ENCODE measurements at places on chromosomes 7 and 10.

- DNase-seq, result no peak
Measured at GRCh38 chr10:32244421-32245207, 102.3 kb downstream of the EPC1 start.

- no peak for DNase-seq
Measured at GRCh38 chr7:444606-445005, 75.0 kb downstream of the PDGFA start.

GRCh38 chr7:18357691-18358090 is 137.9 kb upstream of the HDAC9 start:
- no peak for DNase-seq

DNA sequence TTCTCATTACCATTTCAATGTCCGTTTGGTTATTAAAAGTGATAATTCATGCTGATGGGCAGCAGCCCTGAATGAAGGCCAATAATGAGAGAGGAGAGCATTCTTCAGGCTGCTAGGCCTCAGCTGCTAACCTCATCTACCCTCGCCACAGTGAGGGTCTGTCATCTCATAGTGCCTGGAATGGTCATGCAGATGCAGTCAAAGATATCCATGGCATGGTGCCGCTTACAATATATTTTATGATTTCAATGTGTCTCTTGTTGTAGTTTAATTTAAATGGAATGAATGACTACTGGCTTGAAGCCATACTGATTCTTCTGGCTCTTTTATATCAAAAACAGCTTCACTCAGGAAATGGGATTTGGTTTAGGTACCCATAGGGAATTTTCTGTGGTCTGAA is 126.9 kb downstream of the SLC16A9 start:
- DNase-seq, result no peak

DNA sequence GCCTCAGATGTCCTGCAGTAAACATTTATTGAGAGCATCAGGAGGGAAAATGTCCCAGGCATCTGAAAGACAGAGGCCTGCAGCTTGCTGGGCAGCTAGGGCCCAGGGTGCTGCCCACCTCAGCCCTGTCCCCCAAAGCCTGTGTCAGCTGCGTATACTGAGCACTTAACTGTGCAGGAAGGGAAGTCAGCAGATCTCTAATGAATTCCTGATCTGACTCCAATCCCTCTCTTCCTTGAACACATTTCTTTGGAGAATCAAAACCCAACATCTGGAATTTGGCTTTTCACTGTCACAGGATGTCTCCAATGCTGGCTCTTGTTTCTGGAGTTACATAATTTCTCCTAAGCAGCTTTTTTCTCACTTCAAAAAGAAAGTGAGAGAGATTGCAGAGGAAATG is 364.7 kb upstream of the NFE2L3 start:
- no peak for DNase-seq

- no peak for DNase-seq
Measured at GRCh38 chr7:95871075-95871848, 98.9 kb downstream of the DYNC1I1 start.

- DNase-seq, result no peak
Measured at GRCh38 chr7:87317691-87318245, 27.7 kb upstream of the CROT start.

- no peak for DNase-seq
Measured at GRCh38 chr7:142645777-142646176, 103.5 kb upstream of the PRSS1 start.

DNA sequence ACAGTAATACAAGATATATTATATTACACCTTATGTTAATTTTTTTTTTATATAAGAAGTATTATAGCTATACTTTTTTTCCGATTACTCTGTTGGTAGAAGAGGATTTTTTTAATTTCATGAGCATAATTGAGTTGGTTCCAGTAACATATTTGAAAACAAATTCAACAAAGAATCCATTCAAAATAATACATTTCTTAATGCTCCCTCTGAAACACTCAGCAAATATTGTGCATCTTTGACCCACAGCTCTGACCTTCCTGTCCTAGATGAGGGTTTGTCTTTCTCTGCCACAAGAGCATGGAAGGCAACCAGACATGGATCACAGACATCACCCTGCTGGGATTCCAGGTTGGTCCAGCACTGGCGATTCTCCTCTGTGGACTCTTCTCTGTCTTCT is at the start of gene OR2A2:
Gene OR2A2 (plus strand): TSS at position 301 of the 400 bp plus-strand sequence. CDS start 0 bp downstream, at position 301.
- no peak for DNase-seq

- no peak for DNase-seq
Measured at GRCh38 chr10:124657806-124658205, 86.4 kb downstream of the FAM53B start.

- no peak for DNase-seq
Measured at GRCh38 chr7:145313551-145313950, 477.7 kb upstream of the TPK1 start.

DNA sequence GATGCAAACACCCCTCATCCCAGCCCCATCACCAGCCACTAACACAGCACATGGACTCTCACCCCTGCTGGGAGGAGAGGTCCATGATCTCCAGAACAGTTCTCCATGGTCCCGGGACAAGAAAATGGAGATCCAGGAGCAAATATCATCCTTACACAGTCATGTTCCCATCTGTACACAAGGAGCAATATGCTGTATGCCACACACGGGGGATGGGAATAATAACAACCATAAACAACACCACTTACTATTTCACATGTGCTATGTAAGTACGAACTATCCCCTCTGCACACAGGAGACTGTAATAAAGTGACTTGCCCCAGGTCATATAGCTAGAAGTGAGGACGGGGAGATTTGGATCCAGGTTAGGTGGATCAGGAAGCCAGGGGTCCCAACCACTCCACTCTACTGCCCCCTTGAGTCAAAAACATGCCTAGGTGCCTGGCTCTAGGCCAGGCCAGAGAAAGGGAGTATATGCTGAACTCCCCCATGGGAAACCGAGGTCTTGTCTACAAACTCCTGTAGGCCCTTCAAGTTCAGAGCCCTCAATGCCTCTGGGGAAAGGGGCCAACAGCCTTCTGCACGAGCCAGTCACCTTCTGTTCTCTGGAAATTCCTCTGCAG is 34.1 kb downstream of the LRRC20 start:
- DNase-seq, result peak; percentile 53

DNA sequence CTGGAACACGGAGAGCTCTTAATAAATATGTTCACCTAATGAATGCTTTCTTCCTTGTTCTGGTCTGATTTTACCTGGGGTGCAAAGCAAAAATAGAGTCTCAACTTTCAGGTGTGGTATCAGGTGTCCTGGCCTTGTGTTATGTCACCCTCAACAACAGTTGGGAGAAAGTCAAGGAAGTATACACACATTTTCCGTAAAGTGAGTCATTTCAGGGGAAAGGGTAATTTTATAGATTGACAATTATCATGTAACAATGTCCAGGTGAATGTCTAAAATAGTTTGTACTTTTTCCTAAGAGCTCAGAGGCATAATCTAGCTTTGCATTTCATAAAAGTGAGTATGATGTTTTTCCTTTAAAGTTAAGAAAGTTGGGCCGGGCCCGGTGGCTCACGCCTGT is 287.4 kb downstream of the SKIDA1 start:
- DNase-seq, result no peak

DNA sequence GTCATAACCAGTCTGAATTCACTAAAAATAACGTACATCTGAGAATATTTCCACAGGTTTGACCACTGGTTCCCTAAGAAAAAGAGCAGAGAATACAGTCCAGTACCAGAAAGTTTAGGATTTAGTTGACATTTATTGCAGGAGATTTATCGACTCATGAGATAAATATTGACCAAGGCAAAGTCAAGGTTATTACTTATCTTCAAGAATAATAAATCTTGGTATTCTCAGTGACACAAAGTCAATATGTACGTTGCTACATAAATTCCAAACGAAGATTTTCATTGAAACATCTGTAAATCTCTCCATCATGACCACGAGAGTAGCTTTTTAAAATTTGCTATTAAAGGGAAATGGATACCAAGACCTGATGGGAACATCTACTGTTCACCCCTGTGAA is 39.4 kb upstream of the GRB10 start:
- DNase-seq, result no peak

DNA sequence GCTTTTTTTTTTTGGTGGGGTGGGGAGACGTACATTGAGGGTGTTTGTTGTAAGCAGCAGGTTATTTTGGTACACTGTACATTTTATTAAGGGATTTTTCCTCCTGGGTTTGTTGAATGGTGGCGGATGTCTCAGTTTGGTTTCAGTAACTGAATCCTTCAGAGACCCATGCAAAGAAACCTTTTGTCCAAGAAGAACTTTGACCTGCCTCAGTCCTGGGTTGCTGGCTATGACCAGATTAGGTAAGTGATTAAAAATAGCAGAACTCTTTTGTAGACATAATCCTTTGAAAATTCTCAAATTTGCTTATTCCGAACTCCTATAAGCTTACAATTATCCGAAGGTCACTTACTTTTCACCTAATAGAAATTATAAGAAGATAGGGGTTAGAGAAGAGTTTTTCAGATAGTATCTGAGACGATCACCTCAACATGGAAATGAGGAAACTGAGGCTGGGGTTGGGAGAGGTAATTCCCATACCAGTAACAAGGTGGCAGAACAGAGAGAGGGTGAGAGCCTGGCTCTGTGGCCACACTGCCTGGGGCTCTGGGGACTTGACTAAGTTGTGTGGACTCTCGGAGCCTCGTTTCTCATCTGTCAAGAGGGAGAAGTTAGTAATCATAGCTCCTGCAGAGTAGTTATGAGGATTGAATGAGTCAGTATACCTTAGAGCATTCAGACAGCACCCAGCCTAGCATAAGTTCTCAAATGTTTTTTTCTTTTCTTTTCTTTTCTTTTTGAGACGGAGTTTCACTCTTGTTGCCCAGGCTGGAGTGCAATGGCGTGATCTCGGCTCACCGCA is 87.4 kb downstream of the CCNY start:
- no peak for DNase-seq

- DNase-seq, result peak; percentile 11
Measured at GRCh38 chr10:98555021-98555619, 108.4 kb upstream of the HPS1 start.

GRCh38 chr10:126240483-126240882 is 147.8 kb downstream of the ADAM12 start:
- DNase-seq, result no peak

- no peak for DNase-seq
Measured at GRCh38 chr7:33901847-33902246, 3.5 kb upstream of the BMPER start.

GRCh38 chr10:125080984-125081383 is 79.4 kb downstream of the CTBP2 start:
- DNase-seq, result no peak

- DNase-seq, result peak; percentile 28
Measured at GRCh38 chr7:100891568-100892247, 2.2 kb upstream of the UFSP1 start.

DNA sequence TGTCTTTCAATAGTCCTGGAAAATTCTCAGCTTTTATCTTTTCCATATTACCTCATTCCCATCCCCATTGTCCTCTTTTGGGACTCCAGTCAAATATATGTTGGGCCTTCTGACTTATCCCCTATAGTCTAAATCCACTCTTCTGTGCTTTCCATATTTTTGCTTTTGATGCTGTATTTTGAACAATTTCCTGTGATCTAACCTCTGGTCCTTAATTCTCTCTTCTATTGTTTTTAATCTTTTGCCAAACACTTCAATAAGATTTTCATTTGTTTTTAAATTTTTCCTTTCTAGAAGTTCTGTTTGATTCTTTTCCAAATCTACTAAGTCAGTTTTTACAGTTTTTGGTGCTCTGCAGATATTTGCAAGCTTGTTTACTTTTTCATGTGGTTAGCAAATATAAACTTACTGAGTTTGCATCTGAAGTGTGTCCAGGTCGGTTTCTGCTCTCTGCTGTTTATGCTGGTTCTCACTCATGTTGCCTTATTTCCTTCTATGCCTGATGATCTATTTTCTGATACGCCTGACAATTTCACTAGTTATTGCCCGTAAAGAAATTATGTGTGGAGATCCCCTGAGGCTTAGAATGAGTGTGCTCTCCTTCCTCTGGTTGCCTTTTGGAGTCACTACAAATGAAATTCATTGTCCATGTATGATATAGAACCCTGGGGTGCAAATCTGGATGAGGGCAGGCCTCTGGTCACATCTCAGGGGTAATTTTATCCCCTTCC is 110.4 kb downstream of the RBM20 start:
- no peak for DNase-seq

DNA sequence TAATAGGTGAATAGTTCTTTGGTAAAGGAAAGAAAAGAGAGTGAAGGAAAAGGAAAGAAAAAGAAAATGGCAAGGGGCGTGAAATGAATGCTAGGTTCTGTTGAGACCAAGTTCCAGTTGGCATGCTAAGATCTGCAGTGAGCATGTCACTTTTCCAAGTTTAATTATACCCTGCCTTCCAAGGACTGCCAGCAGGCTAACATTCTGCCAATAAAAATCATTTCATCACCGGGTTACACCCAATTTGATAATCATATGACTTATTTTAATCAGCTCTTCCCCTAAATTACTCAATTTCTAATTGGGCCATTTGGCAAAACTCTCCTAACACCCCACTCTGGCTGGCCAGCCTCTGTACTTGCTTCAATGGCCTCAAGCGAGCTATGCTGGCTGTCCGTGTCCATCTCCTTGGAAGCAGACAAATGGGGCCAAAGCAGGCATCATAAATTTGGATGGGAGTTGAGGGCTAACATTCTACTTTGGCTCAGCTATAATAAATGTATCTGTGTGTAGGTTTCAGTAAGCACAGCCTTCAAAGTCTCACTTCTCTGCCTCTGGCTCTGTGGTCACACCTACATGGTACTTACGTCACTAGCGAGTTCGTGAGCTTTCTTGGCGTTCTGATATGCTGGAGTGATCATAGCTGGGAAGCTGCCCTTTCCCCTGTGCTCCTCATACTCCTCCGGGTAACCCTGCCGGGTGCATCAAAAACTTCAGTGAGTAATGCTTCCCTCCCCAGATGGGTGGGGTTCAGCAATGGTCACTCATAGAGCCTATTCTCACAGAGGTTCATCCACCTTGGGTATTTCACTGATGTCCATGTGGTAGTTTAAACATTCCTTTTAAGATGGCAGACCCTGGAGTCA is 17.3 kb downstream of the NRAP start:
- DNase-seq, result no peak
